Skin of body (tissue), 3 donors: ENCODE measurements at places on chromosomes 1 and 21. TPM values are rescaled to one million over a fixed set of nuclear protein-coding genes. Genes with fewer than 3 reads are reported as not detected.

- no peak for DNase-seq
These were observed 115.2 kb downstream of the TGFBR3 start for GRCh38 chr1:91770667-91771268.

- peak; percentile 74 for DNase-seq
These were observed 167.6 kb downstream of the RHOU start for GRCh38 chr1:228902781-228903433.

GRCh38 chr1:210321131-210321530 is 7.6 kb upstream of the HHAT start:
- DNase-seq, result no peak

DNA sequence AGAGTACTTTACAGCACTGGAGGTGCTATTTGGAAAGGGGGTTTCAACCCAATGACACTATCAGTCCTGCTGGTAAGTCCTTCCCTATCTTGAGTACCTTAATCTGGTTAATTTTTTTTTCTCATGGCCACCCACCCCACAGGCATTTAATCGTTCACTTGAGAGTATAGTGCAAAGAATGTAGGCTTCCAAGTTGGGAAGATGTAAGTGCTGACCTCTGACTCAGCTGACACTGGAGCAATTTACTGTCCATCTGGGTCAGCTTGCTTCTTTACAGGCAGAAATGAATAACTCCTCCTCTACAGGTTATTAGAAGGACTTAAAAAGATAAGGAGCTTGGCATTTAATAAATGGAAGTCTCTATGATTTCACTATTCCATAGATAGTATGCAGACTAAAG is 89.6 kb downstream of the AK5 start:
- no peak for DNase-seq

DNA sequence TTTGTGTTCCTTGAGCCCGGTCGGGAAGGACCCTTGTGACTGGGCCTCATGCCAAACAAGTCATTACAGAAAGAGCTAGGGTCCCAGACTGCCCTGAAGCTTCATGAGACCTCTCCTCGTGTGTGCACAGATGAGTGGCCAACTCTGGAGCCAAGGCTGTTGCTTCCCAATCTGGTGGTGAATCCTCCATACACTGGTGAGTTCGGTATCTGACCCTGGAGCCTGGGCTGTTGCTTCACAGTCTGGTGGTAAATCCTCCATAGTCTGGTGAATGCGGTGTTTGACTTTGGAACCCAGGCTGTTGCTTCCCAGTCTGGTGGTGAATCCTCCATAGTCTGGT is 737.8 kb downstream of the MATN1 start:
- DNase-seq, result no peak

DNA sequence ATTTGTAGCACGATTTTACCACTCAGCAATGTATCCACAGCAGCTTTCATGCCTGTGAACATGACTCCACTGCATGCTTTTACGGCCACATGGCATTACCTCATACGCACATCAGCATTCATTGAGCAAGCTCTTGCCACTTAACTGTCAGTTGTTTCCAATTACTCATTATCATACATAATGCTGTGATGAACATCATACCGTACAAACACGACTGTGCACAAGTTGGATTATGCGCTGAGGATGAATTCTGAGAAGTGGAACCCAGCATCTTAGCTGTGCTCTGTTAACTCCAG is 9.6 kb downstream of the UMODL1 start:
- DNase-seq, result peak; percentile 93

GRCh38 chr1:43511394-43511793 is 19.3 kb upstream of the PTPRF start:
- no peak for DNase-seq

DNA sequence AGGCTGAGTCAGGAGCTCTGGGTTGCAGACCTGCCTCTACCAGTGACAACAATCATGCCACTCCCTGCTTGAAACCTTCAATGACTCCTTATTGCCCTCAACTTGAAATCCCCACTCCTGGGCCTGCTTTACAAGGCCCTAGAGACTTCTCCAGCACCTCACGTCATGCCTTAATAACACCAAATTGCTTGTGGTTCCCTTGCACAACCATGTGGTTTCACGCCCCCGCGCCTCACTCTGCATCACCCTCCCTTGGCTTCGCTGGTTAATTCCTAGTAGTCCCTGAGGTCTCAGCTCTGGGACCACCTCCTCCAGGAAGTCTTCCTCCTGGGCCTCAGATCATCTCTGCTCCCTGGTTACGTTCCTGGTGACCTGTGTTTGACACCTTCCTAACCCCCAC is 33.0 kb downstream of the EPHA2 start:
- no peak for DNase-seq

DNA sequence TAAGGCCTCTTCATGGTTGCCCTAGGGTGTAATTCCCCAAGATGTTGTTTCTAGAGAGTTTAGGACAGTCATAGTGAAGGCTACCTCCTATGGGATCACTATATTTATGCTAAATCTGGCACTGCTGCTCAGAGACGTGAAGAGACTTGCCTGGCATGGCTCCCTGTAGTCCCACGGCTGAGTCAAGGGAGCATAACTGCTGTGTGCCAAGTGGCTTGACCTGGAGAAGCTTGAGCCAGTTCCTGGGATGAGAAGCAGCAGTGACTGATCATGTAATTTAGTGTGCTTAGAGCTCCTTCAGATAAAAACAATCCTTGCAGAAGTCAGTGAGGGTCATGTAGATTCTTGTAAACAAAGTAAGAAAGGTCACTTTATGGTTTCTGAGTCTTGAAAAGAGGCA is 68.9 kb upstream of the TSPAN2 start:
- no peak for DNase-seq

DNA sequence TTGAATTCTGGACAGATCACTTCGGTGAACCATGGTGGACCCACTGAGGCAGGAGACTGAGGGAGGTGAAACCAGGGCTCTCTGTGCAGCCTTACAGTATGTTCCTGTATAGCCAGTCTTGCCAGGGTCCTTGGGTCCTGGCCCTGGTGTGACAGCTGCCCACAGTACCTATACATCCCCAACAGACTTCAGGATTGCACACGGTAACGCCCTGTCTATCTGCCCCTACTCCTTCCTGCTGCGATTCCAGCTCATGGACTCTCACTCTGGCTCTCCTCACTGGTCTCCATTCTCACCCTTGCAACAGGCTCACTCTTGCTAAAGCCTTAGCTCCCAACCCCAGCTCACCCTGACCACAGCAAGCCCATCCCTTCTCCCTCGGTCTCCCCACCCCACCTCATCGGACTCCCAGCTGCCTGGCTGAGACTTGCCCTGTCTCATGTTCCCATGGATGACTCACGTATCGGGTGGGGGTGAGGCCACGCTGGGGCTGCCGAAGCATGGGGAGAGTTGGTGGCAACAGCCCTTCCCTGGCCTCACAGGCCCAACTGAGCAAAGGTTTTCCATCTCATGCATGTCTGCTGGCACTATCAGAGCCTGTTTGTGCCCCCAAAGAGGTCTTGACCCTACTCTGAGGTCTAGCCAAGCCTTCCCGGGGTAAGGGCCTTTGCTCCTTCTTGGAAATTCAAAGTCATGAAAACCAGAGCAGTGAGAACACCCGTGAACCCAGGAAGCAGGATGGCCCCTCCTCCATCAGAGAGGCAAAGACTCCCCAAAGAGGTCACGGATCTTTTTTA is 7.1 kb downstream of the PHLDA3 start:
- DNase-seq, result no peak

- DNase-seq, result peak; percentile 31
These were observed 103.7 kb downstream of the NCAM2 start for GRCh38 chr21:21101911-21102310.

DNA sequence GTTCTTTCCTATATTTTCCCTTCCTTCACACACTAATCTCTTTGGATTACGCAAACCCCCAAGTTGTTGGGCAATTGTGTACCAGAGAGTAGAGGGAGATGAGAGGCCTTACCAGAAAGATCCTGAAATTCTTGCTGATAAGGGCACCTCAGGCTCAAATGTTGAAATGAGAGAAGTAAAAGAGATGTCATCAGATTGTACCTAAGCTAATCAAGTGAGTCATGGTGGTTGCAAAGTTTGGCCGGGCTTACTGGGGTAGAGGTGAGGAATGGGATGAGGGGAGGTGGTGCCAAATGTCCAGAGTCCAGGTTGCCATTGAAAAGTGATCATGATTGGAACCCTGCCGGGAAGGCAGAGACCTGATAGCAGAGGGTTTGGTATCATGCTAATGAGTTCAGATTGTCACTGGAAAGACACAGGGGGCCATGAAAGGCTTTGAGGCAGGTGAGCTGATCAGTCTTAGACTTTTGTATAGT is 43.1 kb downstream of the OPTC start:
- no peak for DNase-seq

- no peak for DNase-seq
These were observed 21.0 kb downstream of the PCSK9 start for GRCh38 chr1:55060133-55060999.

DNA sequence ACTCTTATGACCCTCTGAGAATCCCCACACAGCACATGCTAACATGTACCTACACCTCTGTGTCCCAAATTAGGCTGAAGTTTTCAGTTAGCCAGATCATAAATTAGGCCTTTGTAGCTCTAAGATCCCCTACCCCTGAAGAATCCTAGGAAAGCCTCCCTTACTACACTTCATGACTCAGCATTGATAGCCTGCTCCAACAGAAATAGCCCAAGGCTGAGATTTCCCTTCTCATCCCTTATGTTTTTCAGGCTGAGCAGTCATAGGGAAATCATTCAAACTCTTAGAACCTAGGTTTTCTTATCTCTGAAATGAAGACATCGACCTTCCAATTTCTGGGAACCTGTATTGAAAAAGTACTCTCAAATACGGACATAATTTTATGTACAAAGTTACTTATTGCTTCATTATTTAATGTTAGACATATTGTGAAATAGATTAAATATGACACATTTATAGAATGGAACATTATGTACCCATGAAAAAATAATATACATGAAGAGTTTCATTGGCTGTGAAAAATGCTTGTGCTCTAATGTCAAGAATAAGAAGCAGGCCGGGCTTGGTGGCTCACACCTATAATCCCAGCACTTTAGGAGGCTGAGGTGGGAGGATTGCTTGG is 122.4 kb upstream of the UBE2U start:
- DNase-seq, result no peak

LRRC71 gene
- 0.20 TPM for total RNA-seq

PTPN7 gene
- 1.4 TPM for total RNA-seq

ACOT7 gene
- 10.0 TPM for total RNA-seq

BCL2L15 gene
- total RNA-seq, result 0.99 TPM

DSCAM gene
- total RNA-seq, result 0.20 TPM

COL11A1 gene
- total RNA-seq, result 24.6 TPM
